ENCODE measurements at places on chromosomes 1 and 21. TPM values are rescaled to one million over a fixed set of nuclear protein-coding genes. Genes with fewer than 3 reads are reported as not detected.

Gene OLFML2B
- total RNA-seq = 3.4 TPM

Gene ADCY10
- 0.22 TPM for total RNA-seq

Gene PPFIA4
- 24.8 TPM for total RNA-seq

Gene CCDC181
- 1.5 TPM for total RNA-seq

Data from left ventricle myocardium inferior (tissue), 1 donor.